ENCODE measurements at places on chromosomes 7 and 10.

GRCh38 chr10:113094114-113094486, 144.1 kb downstream of the TCF7L2 start:
- no peak for DNase-seq

DNA sequence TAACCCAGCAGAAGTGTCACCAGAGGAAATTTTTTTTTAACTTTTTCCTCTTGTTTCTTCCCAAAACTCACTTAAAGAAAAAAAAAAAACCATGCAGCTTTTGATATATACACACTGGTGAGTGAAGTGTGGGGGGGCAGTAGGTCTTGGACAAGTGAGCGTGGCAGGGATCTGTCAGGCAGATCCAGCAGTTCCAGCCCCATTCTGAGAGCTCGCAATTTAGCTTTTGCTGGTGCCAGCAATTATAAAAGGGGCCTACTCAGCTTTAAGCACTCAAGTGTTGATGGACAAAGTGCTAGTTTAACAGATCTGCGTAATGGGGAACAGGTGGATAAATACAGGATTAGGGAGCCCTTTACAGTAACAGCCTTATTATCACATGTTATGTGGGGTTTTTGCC, 619.2 kb upstream of the GALNT17 start:
- DNase-seq = no peak

DNA sequence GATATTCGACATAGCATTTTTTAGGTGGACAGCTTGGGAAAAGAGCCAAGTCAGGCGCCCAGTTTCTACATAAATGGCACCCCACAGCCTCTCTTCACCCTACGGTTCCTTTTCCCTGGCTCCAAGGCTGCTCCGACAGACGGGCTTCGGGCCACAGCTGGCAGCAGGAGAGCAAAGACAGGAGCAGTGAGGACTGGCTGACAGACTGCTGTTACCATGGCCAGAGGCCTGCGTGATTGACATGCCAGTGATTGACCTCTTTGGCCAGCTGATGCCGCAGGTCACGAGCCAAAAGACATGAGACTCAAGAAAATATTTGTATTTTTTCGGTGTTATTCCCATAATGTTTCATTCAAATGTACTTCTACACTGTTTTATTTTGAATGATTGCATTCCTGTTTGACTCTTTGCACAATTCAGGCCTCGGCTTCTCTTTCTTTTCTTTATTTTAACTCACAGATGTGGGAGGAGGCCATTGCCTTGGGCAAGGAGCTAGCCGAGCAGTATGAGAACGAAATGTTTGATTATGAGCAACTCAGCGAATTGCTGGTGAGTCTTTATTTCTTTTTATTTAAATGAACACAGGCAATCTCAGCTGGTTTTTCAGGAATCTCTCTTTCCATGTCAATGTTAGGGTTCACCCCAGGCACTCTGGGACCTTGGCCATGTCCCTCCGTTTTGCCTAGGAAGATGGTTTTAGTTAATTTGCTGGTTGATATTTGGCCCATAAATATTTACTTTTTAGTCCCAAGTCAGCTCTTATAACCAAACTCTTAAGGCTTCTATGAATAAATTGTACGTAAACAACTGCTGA, 146.3 kb upstream of the NPS start:
- DNase-seq = no peak

- DNase-seq = no peak
Observed at GRCh38 chr7:123242467-123243092, 42.8 kb upstream of the SLC13A1 start.

- DNase-seq = no peak
Observed at GRCh38 chr7:143494622-143495021, 16.9 kb downstream of the TAS2R41 start.

Measured in cortex of kidney (tissue), 1 donor.